C1 segment of cervical spinal cord (tissue), 14 donors: ENCODE measurements at places on chromosomes 12 and 14.

DNA sequence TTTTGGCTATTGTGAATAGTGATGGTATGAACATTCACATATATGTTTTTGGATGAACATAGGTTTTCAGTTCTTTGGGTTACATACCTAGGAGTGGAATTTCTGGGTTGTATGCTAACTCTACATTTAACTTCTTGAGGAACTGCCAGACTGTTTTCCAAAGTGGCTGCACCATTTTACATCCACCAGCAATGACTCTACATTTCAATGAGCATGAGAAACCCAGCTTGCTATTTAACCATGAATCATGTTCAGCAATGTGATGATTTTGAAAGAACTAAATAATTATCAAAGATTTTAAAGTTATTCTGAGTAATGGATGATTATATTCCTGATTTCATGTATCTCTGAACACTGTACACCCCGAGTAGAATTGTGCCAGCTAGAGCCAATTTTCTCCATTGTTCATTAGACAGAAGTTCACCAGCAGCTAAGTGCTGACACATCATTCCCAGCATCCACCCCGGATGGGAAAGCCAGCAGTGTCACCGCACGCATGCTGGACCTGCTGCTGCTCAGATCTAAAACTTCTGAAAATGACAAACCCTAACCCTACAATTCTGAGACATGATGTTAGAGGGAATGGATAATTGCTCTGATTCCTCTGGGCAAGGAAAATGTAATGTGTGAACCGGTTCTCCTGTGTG, 13.3 kb upstream of the ANAPC5 start:
- DNase-seq, result no peak

DNA sequence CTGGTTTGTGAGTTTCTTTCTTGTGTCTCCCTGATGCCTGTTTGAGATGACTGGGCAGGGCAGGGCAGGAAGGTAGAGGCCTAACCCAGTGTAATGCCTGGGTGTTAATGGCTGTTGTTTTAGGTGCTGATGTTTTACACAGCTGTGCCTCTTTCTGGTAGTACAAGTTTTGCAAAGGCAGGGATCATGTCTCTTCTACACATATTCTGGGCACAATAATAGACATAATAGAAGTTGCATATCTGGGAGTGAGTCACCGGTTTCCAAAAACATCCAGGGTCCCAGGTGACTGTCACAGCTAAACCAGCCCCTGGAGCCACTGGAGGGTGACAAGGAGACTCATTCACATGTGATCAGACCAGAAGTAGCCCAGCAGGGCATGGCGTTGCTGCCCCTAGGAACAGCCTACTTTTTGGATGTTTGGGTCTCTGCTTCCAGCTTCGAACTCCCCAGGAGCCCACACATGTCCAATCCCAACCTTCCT, 18.1 kb downstream of the TPCN1 start:
- no peak for DNase-seq

DNA sequence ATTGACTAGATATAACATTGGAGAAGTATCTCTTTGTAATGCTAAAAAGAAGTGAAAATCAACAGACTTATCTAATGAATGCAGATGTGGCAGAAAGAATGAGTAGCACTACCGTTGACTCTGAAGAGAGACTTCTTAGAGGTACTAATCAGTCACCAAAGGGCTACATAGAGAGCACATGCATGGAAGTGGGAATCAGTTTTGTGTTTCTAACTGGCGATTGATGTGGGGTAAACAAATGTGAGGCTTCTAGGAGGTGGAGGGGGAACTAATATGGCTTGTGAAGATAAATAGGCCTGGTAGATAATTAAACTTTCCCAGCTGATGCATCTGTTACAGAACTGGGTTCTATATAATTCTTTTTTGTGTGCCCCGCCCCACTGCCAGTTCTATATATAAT, 10.5 kb downstream of the COCH start:
- no peak for DNase-seq

- no peak for DNase-seq
Observed at GRCh38 chr14:68663385-68664076, 129.3 kb downstream of the ZFP36L1 start.

DNA sequence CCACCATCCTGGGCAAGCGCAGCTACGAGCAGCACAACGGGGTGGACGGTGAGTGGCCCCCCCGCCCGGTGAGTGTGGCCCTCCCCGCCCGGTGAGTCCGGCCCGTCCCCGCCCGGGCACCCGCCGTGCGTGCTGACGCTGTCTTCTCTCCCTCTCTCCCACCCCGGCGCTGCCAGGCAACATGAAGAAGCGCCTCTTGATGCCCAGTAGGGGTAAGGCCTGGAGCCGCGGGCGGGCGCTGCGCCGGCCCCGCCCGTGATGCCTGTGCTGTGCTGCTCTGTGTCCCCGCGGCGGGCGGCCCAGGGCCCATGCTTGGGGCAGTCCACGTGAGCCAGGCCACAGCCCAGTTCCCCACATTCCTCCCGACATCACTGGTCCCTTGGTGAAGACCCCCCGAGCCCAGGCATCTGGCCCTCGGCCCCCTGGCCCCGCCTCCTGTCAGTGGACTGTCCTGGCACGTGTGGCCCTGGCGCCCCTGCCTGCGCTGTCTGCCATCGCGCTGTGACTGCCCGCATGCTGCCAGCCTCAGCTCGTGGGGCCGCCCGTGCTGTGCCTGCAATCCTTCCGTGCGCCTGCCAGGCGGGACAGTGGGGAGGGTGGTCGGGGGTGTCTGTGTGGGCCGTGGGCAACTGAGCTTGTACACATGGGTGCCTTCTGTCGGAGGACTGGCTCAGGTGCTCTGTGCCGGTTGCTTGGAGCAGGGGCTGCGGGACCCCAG, 7.9 kb upstream of the CRIP2 start:
- no peak for DNase-seq

DNA sequence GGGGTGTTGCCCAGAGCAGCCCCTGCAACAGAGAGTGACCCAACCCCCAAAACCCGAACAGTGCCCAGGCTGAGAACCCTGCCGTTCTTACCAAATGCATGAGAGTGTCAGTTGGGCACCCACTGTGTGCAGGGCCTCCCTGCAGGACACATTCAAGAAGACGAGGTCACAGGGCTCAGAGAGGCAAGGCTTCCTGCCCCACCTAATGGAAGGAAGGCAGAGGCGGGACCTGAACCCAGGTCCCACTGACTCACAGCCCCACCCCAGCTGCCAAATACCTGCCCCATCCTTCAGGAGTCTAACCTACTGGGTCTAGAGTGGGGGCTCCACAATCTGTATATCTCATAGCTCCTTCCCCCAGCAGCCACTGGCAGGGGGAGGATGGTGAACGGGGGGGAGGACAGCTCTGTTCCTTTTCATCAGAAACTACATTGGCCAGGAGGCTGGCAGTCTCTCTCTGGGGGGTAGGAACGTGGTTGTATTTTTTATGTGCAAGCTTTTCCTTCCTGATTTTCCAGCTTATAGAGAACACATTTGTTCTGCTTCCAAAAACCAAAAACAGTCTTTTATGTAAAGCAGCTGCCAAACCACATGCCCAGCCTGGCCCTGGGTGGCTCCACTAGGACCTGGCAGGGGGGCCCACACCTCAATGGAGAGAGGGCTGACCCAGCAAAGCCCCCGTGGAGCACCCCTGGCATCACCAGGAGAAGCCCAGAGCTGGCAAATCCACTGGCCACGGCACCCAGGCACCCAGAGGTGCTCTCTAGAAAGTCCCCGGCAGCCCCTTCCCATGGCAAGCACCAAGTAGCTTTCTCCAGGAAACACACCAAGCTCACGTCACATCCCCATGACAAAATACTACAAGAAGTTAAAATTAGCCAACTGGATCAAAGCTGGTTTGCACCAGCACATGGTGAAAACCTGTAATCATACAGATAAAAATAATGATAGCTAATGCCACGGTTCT, 17.0 kb downstream of the NCOR2 start:
- DNase-seq, result no peak

DNA sequence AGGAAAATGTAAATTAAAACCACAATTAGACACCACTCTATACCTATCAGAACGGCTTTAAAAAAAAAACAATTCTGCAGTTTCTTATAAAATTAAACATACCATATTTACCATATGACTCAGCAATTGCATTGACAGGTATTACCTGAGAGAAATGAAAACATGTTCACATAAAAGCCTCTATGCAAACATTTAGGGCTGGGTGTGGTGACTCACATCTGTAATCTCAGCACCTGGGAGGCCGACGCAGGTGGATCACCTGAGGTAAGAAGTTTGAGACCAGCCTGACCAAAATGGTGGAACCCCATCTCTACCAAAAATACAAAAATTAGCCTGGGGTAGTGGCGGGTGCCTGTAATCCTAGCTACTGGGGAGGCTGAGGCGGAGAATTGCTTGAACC, 41.1 kb downstream of the SPTB start:
- DNase-seq, result no peak

- no peak for DNase-seq
Observed at GRCh38 chr12:112846619-112847018, 55.1 kb downstream of the RPH3A start.

- DNase-seq, result peak; percentile 42
Observed at GRCh38 chr14:60331201-60332045, 82.4 kb downstream of the PPM1A start.

DNA sequence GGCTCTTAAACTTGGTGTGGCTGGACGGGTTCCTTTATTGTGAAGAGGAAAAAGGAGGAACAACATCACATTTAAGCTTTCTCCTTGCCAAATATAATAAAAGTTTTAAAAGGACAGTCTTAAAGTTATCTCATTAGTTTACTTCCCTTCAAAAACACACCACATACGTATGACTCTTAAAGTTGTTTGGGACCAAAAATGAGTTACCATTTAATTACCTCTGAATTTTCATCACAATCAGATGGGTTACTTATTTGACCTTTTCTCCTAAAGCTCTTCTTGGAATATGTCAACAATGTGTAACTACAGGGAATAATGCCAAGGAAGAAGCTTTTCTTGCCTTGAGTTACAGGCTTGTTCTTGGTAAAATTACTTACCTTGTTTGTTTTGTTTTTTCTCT, 16.4 kb downstream of the RAB21 start:
- no peak for DNase-seq

DNA sequence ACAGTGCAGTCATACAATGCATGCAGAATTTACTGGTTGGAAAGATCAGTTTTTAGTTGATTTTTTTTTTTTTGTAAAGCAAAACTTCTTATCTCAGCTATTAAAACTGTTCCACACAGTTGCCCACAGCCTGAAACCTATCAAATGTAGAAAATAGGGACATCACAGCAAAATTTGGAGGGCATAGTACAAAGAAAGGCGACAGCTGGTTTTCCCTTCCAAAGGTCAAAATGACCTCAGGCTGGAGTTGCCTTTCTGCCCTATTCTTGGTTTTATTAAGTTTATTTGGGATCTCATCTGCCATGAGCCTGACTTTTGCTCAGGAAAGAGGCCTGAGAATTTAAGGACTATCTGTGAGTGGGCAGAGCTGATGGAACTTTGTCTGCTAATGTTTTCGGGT, 28.5 kb downstream of the NOPCHAP1 start:
- no peak for DNase-seq

GRCh38 chr12:43883311-43883710, 47.4 kb downstream of the TMEM117 start:
- no peak for DNase-seq

DNA sequence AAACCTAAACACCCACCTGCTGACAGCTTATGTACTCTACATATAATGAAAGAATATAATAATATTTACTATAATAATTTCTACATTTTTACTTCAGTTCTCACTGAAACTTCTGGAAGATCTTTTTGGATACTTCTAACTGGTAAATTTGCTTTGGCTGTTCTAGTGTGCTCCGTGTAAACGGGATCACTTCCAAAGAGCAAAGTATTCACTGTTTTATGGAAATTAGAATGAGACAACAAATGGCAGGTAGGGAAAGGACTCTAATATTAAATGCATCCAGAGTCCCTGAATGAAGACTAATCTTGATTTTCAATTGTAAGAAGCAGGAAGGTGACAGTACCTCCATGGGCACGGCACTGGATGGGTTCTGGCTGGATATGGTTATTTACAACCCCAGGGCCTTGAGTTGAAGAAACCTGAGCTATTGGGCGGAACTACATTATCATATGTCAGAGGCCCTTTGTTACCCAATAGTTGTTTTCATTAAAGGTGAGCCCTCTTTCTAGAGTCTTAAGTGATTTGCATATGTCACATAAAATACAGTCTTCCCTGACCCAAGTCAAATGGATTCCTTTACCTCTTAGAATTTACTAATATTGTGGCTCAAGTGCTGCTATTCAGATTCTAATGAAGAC, 10.7 kb downstream of the ERP29 start:
- DNase-seq, result no peak

DNA sequence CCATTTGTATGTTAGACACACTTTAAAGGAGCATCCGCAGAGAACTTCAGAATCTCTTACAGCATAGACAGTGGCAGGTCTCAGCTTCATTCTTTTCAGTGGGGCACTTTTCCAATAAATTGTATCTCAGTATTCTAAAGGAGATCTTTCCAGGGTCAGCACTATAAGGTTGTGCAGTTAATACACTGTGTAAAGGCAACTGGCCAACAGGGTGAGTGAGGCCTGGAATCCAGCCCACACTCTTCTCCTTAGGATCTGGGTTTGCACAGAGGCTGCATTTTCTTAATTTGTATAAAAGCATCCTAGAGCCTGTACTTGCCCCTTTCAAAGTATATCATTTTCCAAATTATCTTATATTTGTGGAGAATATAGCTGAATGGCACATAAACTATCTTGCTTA, 94.2 kb downstream of the MYF5 start:
- no peak for DNase-seq

GRCh38 chr12:104469523-104469922, 12.8 kb downstream of the CHST11 start:
- DNase-seq, result no peak

DNA sequence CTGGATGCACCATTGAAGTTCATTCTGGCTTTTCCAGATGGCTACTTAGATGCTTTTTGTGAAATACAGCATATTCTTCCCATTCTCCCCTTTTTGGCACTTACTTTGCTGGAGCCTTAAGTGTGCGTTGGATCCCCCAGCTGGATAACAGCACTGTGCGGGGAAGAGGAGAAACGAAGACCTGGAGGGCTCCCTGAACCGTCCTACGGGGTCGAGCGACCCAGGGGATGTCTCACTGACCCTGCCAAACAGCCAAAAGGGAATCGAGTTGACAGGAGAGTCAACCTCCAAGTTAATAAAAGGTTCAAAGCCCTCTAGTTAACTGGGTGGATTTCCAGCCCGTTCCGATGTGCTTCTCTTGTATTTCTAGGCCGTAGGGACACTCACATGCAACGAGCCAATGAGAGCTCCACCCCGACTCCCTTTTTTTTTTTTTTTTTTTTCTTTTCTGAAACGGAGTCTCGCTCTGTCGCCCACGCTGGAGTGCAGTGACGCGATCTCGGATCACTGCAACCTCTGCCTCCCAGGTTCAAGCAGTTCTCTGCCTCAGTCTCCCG, 1.0 kb upstream of the CAMKK2 start:
- no peak for DNase-seq

DNA sequence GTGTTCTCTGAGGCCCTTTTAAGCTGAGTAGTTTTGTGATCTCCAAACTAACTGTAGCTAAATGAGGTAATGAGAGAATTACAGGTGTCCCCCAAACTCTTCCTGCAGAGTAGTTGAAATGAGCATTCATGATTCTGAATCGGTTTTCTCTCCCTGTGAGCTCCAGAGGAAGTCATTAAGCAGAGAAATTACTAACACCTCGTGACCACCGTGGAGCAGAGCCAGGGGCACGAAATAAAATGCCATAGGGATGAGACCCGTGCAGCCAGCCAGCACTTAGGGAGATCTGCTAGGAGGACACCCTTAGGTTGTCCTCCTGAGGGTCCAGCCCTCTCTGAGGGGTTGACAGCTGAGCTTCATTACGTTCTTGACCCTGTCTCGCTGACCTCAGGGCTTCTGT, 79.5 kb downstream of the SLC25A47 start:
- no peak for DNase-seq

- DNase-seq, result no peak
Observed at GRCh38 chr12:55720071-55720564, at the start of gene RDH5. Gene RDH5 (plus strand): TSS chr12:55720393. CDS start chr12:55721185, 792 bp downstream.
